Bladder microvascular endothelial cell (primary cell): ENCODE measurements at places on chromosomes 1 and 21. TPM values are rescaled to one million over a fixed set of nuclear protein-coding genes. Genes with fewer than 3 reads are reported as not detected.

The TTC22 gene
- not detected in 2 replicates for total RNA-seq

The C1QB gene
- not detected in 2 replicates for total RNA-seq

The POLR3GL gene
- 11.8 and 14.1 TPM in 2 replicates for total RNA-seq

The CRNN gene
- total RNA-seq, result not detected in 2 replicates

The F13B gene
- total RNA-seq, result not detected in 2 replicates

The RGS13 gene
- total RNA-seq, result not detected in 2 replicates

The HSD11B1 gene
- total RNA-seq, result 0.32 TPM in 1 of 2 replicates, not detected in the other

The TMPRSS3 gene
- total RNA-seq, result not detected in 2 replicates

The OXCT2 gene
- 2.3 and 4.5 TPM in 2 replicates for total RNA-seq

The AXDND1 gene
- total RNA-seq, result 0.13 TPM in 1 of 2 replicates, not detected in the other

The OR2T35 gene
- not detected in 2 replicates for total RNA-seq

The TMEM240 gene
- total RNA-seq, result 2.1 and 2.4 TPM in 2 replicates

The MYCL gene
- total RNA-seq, result 0.16 and 0.44 TPM in 2 replicates

The NTMT2 gene
- total RNA-seq, result not detected in 2 replicates

The KRTAP12-1 gene
- total RNA-seq, result not detected in 2 replicates

The ITLN2 gene
- not detected in 2 replicates for total RNA-seq

The FCRL4 gene
- not detected in 2 replicates for total RNA-seq

The ST6GALNAC5 gene
- not detected in 2 replicates for total RNA-seq

The C4BPA gene
- total RNA-seq, result not detected in 2 replicates

The CASQ2 gene
- not detected in 2 replicates for total RNA-seq

The UBXN10 gene
- not detected in 2 replicates for total RNA-seq

The HNRNPU gene
- total RNA-seq, result 277 and 424 TPM in 2 replicates

The LCE2B gene
- total RNA-seq, result not detected in 2 replicates

The NMNAT2 gene
- 0.32 and 0.82 TPM in 2 replicates for total RNA-seq

The RPTN gene
- total RNA-seq, result under 0.01 TPM in 1 of 2 replicates, not detected in the other

The OR2L3 gene
- total RNA-seq, result not detected in 2 replicates

The OPTC gene
- not detected in 2 replicates for total RNA-seq

The UQCRHL gene
- total RNA-seq, result 4.7 and 7.2 TPM in 2 replicates

The FHAD1 gene
- 0.16 and 0.19 TPM in 2 replicates for total RNA-seq

The APCS gene
- not detected in 2 replicates for total RNA-seq

The LMOD1 gene
- under 0.01 and 0.32 TPM in 2 replicates for total RNA-seq

The MYOG gene
- not detected in 2 replicates for total RNA-seq

The WDR64 gene
- total RNA-seq, result not detected in 2 replicates

The KCNA2 gene
- not detected in 2 replicates for total RNA-seq

The SYPL2 gene
- 0.13 TPM in 1 of 2 replicates, not detected in the other for total RNA-seq

The MYBPH gene
- total RNA-seq, result not detected in 2 replicates

The OR2T29 gene
- not detected in 2 replicates for total RNA-seq

The CDCA8 gene
- total RNA-seq, result 6.7 and 10.4 TPM in 2 replicates

The UBE2U gene
- total RNA-seq, result 0.13 TPM in 1 of 2 replicates, not detected in the other

The LCE2A gene
- total RNA-seq, result not detected in 2 replicates

The CFHR4 gene
- total RNA-seq, result not detected in 2 replicates

The SGIP1 gene
- 3.6 and 99.6 TPM in 2 replicates for total RNA-seq

The IGFN1 gene
- total RNA-seq, result under 0.01 TPM in 1 of 2 replicates, not detected in the other

The PLA2G2D gene
- not detected in 2 replicates for total RNA-seq

The TDRD10 gene
- total RNA-seq, result 3.6 and 5.2 TPM in 2 replicates

The TMPRSS2 gene
- not detected in 2 replicates for total RNA-seq

The KRTAP13-3 gene
- not detected in 2 replicates for total RNA-seq

The CCDC27 gene
- not detected in 2 replicates for total RNA-seq

The PHACTR4 gene
- 6.2 and 14.0 TPM in 2 replicates for total RNA-seq

The KIRREL1 gene
- 14.1 and 33.3 TPM in 2 replicates for total RNA-seq

The FALEC gene
- not detected in 2 replicates for total RNA-seq

The GJB3 gene
- total RNA-seq, result not detected in 2 replicates

The RXFP4 gene
- total RNA-seq, result 0.06 and 0.16 TPM in 2 replicates

The GNG4 gene
- 0.16 and 0.19 TPM in 2 replicates for total RNA-seq

The GPR61 gene
- total RNA-seq, result under 0.01 TPM in 1 of 2 replicates, not detected in the other
